B cell (primary cell): ENCODE measurements at places on chromosomes 6 and 20. TPM values are rescaled to one million over a fixed set of nuclear protein-coding genes. Genes with fewer than 3 reads are reported as not detected.

- no peak for DNase-seq
Observed at GRCh38 chr6:157974967-157975366, 6.7 kb upstream of the SYNJ2 start.

- DNase-seq: no peak
Observed at GRCh38 chr20:10531848-10532247, 96.7 kb downstream of the SLX4IP start.

- no peak for DNase-seq
Observed at GRCh38 chr6:110201151-110201884, 21.1 kb downstream of the CDC40 start.

GRCh38 chr6:96235927-96236326 is 220.2 kb downstream of the FUT9 start:
- no peak for DNase-seq

DNA sequence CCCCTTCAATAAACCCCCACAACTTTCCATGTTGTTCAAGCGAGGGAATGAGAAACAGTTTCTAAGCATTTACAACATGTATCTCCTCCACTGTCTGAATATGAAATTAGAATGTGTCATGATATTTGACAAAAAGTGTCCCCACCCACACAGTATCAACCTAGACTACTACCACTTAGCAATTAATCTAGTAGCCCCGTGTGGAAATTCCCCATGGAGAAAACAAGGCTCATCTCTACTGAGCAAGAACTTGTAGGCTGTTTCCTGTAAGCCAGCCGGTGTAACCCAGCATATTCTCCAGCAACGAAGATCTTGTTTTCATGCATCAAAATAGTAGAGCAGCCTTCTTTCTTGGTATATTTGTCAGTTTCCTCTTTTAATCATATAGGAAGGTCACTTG is 115.0 kb downstream of the IRF4 start:
- DNase-seq: no peak

Gene CDSN
- total RNA-seq: not detected in 2 replicates

Gene COMMD7
- 24.5 and 29.5 TPM in 2 replicates for total RNA-seq

DNA sequence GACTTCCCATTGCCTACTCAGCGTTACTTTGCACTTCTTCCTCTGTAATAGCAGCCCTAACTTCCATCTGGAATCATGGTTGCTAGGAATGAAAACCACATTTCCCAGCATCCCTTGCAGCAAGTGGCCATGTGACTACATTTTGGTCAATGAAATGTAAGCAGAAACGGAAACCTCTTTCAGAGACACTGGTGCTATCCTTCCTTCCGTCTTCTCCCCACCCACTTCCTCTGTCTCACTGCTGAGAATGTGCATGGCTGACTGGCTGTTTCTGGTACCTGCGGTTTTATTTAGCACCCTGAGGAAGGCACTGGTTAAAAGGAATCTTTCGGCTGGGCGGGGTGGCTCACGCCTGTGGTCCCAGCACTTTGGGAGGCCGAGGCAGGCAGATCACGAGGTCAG is 107.4 kb downstream of the SCML4 start:
- DNase-seq: peak; percentile 82

Gene BPHL
- total RNA-seq: 14.3 and 16.3 TPM in 2 replicates

Gene CLDN20
- not detected in 2 replicates for total RNA-seq
